ENCODE measurements at places on chromosomes 12 and 14.

DNA sequence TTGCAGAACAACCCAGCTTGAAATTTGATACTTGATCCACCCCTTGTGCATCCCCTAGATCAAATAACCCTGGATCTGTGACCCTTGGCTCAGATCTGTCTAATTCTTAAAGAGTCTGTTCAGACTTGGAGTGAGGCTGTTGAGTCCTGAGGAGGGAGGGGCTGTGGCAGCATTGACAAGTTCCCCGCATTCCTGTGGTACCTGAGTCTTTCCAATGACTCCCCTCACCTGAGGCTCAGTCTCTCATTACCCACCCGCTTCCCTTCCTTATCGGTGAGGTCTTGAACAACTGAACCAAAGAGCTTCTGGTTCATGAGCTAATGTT is 16.1 kb upstream of the HDAC7 start:
- DNase-seq: no peak

GRCh38 chr12:68792952-68793351 is 15.0 kb upstream of the MDM2 start:
- DNase-seq: no peak

GRCh38 chr12:73414926-73415325 is 1122.7 kb upstream of the ATXN7L3B start:
- DNase-seq: no peak

DNA sequence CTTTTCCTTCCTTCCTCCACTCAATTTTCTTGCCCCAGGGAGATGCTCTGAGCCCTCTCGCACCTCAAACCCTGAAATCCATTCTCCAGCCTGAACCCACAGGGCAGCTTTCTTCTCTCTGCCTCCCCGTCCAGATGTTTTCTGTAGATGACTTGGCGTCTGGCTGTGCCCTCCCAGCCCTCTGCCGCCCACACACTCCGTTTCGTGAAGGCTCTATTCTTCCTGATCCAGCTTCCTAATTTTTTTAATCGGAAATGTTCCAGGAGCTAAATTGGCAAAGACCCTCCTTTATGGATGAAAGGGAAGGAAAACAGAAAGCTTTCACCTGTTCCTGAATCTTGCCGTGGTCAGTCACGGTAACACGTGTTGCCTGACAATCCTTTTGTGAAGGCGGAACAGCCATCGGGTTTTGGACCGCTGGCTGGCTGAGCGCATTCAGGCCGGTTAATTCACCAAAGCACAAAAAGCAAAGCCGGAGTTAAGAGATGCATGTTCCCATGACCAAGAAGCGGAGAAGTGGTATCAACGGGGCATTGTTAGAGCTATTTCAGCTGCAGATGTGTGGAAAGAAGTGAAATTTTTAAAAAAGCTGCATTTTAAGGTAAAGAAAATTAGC is 70.2 kb upstream of the FBRSL1 start:
- no peak for DNase-seq

DNA sequence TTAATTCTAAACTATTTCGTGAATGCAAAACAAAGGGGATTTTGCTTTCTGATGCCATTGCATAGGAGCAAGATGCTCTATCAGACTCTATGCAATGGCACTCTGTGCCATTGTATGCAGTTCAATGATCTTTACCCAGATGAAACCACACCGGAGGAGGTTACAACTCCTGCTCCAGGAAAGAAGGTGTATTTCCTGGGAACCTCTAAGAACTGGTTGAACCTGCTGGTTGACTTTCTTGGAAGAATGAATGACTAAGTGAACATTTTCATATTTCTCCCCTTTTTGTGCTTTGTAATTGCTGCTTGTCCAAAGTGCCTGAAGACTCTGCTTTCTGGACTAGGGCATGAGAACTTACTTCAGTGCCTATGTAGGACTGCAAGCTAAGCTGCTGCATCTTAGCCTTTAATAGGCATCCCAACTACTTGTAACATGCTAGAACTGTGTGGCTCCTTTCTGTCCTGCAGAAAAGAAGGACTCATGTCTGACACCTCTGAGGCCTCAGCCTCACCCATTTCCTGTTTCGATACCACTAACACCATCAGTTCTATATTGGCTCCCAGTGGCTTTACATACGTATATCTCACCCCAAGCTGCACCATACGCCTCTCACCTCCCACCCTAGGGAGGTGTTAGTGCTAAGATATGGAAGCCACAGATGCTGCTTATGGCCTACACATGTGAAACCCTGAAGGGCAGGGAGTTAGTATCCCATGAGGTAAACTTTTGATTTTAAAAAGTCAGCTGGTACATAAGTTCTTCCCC is 193.5 kb upstream of the CNOT2 start:
- DNase-seq: no peak

DNA sequence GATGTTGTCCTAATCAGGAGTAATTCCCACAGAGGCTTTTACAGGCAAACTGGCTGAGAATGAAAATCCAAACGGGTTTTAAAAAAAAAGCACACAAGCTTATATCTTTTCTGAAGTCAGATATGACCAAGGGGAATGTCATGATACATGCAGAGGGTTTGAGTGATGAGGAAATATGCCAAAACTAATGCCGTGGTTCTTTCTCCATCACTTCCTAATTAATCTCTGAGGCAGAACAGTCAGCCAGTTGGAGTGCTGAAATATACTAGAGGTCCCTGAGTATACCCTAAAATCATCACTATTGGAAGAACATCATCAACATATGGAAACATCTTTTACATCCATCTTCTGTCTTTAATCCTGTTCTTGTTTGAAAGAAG is 160.8 kb upstream of the FAR2 start:
- no peak for DNase-seq

DNA sequence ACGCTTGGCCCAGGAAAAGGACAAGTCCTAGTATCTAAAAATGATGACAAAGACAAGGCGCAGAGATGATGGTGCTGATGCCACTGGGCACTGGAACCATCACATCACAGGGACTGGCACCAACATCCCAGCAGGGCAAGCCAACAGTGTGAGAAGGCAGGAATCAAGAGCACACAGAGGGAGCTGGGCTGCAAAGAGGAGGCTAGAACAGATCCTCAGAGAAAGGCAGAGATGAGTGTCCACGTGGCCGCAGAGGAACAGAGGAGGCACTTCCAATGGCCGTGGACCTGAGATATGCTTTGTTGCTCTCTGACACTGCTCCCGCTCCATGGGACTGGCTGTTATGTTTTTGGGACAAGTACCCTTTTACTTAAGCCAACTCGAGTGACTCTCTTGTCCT is 17.9 kb downstream of the FOXN3 start:
- DNase-seq: no peak

DNA sequence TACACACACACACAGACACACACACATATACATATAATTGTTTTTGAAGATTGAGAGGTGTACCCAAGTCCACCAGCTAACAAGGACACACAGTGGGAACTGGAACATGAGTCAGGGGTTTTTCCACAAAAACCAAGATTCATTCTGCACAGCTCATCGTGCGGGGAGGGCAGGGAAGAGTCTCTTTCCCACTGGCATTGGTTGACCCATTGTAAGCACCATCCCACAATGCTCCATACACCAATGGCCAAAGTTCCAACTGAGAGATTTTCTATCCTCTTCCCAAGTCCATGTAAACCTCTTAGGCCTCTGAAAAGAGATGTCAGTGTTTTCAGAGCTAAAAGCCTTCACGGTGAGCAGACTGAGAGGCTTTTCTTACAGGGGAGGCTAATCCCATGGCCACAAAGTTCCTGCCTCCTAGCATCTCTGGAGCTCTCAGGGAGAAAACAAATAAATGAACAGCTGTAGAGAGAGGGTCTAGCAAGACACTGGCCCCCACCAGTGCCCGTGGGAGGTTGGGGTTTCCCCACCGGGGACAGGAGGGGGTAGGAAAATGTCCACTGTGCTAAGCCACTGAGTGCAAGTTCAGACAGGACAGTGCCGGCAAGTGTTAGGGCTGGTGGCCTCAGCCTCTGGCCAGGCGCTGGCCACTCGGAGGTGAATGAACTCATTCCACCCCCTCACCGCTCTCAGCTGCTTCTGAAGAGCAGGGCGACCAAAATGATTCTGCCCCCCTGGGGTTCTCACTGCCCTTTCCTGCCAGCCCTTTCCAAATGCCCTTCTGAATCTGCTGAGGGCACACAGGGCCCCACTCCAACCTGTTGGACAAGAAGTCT is 21.5 kb upstream of the TC2N start:
- DNase-seq: no peak

DNA sequence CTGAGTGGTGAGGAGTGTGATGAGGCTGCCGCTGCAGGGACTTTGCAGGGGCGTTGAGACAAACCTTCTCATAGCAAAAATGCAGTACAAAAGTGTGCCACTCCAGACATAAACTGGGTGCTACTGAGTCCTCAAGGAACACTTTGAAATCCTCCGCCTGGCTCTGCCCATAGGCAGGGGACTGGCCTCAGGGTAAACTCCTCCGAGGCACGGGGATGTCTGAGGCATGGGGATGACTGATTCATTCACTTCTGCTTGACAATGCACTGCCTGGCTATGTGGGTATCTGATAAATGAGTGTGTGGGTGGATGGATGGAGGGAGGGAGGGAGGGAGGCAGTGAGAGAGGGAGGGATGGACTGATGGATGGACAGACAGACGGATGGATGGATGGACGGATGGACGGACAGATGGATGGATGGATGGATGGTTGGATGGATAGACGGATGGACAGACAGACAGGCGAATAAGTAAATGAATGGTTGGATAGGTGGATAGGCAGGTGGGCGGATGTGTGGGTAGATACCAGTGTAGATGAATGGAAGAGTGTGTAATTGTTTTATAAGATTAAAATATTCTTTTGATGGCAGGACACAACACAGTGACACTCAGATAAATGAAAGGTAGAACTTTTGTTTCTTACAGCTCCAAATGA is 2.1 kb upstream of the BDKRB2 start:
- no peak for DNase-seq

DNA sequence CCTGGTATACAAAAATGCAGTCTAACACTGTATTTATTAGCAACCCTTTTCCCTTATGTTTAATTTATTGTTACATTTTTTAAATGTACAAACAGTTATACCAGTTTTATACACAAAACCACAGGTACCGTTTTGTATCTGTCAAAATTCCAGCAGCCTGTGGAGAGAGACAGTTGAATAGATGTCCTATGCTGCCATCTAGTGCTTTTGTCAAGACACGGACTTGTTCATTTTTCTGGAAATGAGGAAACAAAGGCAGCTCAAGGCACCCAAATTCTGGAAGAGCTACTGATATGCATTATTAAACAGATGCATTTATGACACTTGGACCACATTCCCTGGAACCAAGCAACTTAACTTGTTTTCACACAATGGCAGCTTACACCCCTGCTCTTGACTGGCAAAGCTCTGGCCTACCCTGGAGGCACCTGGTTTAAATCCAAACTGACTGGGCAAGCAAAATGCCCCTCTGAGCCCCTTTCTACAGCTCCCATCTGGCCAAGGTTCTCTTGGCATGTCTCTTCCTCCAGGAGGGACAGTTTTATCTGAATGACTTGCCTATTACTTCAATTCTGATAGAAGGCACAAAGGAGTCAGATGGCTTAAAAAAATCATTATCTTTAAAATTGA is 286.9 kb upstream of the PRKD1 start:
- DNase-seq: no peak

- DNase-seq: no peak
Measured at GRCh38 chr12:107571492-107571891, 114.1 kb upstream of the PWP1 start.

GRCh38 chr12:6567112-6567670 is 900 bp downstream of the NOP2 start:
- DNase-seq: no peak

DNA sequence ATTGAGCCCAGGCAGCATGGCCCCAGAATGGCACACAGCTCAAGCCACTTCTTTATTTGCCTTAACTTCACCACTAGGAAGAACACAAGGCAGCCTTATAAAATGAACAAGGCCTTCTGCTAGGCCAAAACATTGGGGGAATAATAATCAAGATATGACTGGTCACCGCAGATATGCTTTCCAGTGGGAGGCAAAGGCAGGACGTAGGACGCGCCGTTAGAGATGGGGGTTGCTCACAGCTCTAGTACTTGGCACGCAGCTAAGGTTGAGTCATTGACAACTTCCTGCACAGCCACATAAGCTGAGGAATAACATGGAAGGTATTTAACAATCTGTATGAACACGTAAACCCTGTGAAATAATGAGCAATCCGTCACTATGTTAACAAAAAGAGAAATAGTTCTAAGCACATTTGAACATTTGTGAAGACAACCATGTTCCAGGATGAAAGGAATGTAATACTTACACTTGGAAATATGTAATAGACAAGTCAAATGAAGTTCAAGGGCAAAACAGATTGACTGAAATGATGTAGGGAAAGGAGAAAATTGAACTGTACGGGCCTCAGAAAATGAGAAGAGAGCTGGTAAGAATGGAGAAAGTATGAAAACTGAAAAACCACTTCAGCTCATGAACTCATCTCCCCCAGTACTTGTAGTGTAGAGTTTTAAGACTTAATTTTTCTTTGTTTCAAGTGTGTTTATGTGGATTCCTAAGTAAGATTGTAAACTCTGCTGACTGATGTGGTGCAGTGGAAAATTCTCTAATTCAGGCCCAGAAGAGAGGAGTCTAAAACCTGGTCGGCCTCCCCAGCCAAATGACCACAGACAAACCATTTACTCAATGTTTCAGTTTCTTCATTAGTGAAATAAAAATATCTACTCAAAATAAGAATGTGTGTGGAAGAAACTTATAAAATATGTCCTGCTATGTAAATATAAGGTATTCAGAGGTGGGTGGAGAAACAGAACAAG is 59.3 kb upstream of the CCDC91 start:
- DNase-seq: no peak

DNA sequence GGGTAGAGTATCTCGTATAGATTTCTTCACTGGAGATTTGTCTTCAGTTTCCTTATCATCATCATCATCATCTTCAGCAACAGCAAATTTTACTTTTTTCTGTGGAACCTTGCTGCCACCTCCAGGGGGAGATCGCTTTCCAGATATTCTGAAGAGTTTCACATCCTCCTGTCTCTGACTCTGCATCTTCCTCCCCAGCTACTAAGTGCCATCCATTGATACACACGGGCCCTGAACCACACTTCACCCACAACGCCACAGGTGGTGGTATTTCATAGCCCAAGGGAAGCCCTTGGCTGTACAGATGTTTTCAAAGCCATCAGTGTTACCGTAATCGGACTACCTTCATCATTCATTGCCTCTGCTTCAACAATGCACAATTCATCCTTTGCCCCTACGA is 82.2 kb downstream of the PPP2R5C start:
- DNase-seq: no peak

GRCh38 chr12:45130881-45131281 is 80.0 kb upstream of the DBX2 start:
- no peak for DNase-seq

- no peak for DNase-seq
Measured at GRCh38 chr12:132766380-132767085, 4.9 kb upstream of the ANKLE2 start.

DNA sequence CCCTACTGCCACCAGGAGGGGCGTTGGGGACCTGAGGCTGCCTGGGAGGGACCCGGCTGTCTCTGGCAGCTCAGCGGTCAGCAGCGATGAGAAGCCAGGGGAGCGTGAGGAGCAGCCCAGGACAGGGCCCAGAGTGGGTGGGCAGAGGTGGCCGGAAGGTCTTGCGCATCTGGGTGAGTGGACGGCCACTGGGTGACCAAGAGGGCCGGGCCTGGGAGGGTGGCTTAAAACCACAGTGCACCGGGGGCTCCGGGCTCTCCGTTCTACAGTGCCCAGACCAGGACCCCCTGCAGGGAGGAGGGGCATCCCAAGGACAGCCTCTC is 10.0 kb downstream of the INF2 start:
- DNase-seq: no peak

GRCh38 chr12:100528034-100528433 is 45.5 kb upstream of the GAS2L3 start:
- DNase-seq: no peak

All from stimulated activated CD4-positive, alpha-beta T cell treated with anti-CD3 and anti-CD28 coated beads, Interleukin-1b, Interleukin-23, amount 100 ng/mL, for 24 hours (primary cell).